HuH-7 (cell line): ENCODE measurements at places on chromosomes 1 and 21.
A peak's percentile ranks its signal among the peaks of the same experiment; 100 is the strongest.

- DNase-seq: no peak
Observed at GRCh38 chr1:84569216-84569615, 5.0 kb downstream of the CTBS start.

DNA sequence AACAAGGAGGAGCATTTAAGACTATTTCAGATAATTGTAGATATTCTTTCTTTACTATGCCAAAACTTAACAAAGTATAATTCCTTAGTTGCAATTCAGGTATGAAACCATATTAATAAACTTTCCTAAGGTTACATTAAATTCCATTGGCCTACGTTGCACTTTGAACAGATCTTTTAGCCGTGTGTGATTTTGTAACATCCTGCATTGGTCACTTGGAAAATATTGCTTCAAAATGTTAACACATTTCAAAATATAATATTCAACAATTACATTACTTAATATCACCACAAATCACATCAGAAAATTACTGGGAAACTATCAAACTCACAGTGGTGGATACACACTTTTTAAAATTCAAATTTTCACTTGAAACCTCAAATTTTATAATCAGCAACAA lies 20.2 kb downstream of the ETS2 start:
- DNase-seq: no peak

GRCh38 chr1:112522621-112523020 lies 13.9 kb downstream of the WNT2B start:
- DNase-seq: no peak

- peak; percentile 53 for DNase-seq
Observed at GRCh38 chr1:2393471-2393877, 1.8 kb downstream of the RER1 start.

- no peak for DNase-seq
Observed at GRCh38 chr1:110541906-110542395, 23.0 kb upstream of the KCNA10 start.

DNA sequence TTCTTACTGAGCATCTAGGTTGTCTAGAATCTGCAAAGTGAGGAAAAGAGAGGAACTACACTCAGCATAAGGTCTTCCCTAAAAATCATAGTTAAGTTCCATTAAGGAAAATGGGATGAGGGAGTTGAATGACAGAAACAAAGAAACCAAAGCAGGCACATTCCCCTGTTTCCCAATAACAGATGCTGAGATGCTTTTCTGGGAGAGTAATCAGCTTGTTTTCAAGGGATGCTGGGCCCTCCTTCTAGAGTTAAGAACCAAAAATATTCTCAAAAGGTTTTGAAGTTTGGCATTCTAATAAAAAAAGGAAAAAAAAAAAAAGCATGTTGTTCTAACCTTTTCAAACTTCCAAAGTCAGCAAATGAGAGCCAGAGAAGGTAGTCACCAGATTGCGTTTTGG lies 105.2 kb upstream of the ZNF648 start:
- DNase-seq: no peak

- no peak for DNase-seq
Observed at GRCh38 chr1:41498804-41499203, 14.3 kb upstream of the EDN2 start.

DNA sequence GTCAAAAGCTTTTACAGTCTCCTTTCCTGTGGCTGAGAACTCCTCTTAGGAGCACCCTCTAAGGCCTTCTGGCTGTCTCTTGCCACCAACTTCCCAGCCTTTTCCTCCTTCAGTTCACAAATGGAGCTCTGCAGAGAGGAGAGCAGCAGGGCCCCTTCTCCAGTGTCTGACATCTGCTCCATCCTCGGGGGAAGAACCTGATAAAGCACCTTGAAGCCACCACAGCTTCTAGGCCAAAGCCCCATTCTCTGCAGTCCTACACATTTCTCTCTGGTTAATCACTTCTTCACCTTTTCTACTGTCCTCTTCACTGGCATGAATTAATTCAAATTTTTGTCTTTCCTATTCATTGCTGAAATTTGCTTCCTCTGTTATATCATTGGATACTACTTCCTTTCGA lies 378.1 kb upstream of the POU3F1 start:
- no peak for DNase-seq

GRCh38 chr1:25772164-25772563 lies 27.8 kb upstream of the SELENON start:
- DNase-seq: no peak

GRCh38 chr1:40451238-40451585 lies 936 bp downstream of the ZFP69B start:
- no peak for DNase-seq

GRCh38 chr1:1431845-1432273 lies 3.6 kb upstream of the VWA1 start:
- peak; percentile 92 for DNase-seq

GRCh38 chr1:71080230-71080738 lies 551 bp downstream of the ZRANB2 start:
- DNase-seq: peak; percentile 6

GRCh38 chr1:34320053-34320669 lies 143.5 kb downstream of the C1orf94 start:
- no peak for DNase-seq

DNA sequence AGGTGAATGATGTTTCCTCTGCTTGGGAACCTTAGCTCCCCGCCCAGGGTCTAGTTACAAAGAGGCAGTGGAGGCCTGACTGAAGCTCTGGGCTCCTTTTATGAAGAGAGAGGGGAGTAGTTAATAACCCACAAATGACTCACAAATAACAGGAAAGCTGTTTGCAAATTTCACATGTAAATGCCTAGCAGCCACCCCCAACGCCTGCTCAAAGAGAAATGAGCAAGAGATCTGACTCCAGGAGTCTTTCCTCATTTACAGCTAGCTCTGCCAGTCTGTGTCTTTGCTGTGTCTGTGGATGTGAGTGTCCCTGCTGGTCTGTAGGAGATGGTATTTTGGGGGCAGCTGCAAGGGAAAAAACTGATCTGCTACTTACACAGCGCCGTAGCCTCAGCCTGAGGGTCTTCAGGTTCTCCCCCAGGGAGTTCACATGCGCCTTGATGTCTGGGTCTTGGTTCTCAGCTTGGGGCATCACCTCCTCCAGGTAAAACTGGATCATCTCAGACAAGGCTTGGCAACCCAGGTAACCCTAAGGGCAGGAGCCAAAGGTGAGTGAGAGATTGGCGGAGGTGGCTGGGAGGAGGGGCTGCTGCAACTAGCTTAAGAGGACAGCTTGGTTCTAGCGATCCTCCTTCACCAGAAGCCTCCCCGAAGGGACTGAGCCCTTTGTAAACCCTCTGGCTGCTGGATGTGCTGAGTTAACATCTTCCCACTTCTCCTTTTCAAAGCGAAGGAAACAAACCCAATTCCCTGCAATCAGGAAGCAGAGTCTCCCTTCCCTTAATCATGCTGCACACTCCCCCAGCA lies at the start of gene IL19:
TSS of gene IL19 (plus strand) at position 243 of the 807 bp plus-strand sequence. CDS start 65,890 bp downstream, outside the sequence.
- DNase-seq: no peak

- no peak for DNase-seq
Observed at GRCh38 chr1:218775501-218776021, 398.1 kb upstream of the LYPLAL1 start.

GRCh38 chr1:24566236-24566867 lies 10.5 kb downstream of the NCMAP start:
- no peak for DNase-seq

DNA sequence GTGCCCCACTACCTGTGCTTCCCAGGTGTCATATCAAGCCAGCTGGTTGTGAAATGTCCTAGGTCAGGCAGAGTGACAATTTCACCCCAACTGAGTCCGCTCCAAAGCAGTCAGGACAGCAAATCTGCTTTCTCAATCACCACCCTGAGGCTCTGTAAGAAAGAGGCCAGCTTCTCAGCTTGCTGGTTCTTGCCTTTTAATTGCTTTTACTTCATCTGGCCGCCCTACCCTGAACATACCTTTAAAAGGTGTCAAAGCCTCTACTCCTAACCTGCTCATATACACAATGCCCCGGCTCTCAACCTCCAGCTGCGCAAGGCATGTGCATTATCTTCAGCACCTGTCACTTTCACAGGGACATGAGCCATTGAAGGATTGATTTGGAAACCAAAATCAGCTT lies 581.6 kb downstream of the NPHP4 start:
- DNase-seq: no peak

DNA sequence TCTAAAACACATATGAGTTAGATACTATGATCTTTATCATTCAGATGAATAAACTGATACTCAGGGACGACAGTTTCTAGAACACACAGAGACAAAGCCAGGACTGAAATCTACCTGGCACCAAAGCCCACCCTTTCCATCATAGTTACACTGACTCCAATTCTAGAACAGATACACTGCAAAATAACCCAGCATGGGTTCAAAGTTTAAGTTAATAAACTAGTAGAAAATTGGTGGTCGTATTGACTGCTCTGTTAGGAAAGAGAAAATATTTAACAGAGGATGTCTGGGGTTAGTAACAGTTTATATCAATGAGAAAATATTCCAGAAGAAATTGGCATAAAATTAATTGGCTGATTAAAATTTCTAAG lies 60.8 kb upstream of the BCL9 start:
- DNase-seq: no peak

DNA sequence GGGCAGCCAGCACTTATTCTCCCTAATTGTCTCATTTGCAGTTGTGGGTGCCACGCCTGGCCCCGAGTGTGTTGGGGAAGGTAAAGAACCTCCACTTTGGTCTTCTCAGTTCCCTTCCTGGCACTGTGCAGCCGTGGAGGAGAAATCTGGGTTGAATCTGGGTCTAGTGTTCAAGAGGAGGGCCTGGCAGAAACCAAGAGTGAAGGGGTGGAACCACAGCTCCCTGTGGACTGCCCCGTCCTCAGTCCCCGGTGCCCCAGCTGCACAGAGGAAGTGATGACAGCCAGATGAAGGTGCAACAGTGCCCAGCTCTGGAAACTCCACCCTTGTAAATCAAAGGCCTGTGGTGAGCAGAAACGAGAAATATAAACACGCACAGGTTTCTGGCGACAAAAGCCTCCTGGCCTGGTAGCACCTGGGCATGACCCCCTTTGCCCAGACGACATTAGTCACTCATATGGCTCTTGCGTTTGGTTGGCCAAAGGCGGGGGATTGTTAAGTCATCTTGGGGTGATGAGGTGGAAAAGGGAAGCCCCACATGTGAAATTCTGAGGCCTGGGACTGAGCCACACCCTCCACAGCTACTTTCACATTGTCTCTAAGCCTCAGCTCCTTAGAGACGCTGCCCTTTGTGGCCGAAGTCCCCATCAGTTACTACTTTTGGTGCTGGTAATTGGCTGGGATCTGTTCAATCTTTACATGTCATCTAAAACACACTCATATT lies 4.2 kb upstream of the ECE1 start:
- DNase-seq: no peak

DNA sequence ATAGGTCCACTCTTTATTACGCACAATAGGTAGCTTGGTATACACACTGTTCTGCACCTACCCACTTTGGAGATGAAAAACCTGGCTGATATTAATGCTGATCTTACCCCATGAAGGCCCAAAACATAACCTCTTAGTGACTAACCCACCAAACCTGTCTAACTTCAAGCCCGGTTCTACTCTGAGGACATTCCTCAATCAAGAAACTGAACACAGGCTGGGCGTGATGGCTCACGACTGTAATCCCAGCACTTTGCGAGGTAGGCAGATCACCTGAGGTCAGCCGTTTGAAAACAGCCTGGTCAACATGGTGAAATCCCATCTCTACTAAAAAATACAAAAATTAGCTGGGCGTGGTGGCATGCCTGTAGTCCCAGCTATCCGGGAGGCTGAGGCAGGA lies 50.5 kb downstream of the EYA3 start:
- DNase-seq: no peak

DNA sequence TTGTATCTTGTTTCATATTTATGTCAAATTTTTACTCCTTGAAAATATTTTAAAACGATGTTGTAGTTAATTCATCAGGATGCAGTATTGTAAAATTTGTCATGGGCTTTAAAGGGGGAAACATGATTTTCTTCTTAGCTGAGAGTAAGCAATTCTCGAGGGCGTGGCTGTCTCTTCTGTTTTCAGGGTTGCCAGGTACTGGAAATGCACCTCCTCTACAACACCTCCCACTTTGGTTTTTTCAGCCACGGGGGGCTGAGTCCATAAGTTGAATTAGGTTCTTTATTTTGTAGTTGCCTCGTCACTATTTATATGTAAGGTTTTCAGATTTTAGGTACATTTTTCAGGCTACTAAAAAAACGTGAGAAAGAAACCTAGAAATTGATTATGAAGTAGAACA lies 64.0 kb downstream of the PRDM2 start:
- DNase-seq: no peak

- DNase-seq: no peak
Observed at GRCh38 chr1:91944087-91944486, 5.1 kb upstream of the BRDT start.

GRCh38 chr1:204630132-204630905 lies 55.2 kb downstream of the LRRN2 start:
- DNase-seq: no peak

GRCh38 chr1:5973771-5974170 lies 18.5 kb downstream of the NPHP4 start:
- no peak for DNase-seq

DNA sequence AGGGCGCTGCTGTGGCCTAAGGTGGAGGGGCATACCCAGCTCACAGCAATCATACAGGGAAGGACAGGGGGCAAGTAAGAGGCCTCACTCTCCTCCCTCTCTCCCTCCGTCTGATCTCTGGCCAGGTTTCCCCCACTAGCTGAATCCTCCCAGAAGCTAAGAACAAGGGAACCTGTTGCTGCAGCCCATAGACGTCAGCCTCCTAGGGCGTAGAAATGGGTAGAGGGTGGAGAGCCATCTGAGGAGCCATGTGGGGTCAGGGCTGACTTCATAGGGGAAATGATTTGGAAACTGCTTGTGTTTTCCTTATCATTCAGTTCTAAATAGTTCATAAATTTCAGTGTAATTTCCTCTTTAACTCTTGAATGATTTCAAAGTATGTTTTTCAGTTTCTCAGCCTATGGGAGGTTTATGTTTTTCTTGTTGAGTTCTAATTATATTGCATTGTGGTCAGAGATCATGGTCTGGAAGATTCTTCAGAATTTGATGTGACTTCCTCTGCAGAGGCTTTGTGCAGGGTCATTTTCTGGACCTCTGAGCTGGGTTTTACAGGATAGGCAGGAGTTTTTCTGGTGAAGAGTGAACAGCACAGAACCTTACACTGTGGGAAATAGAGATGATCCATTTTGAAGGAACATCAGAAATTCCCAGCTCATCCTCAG lies 2.3 kb upstream of the MOB3C start:
- DNase-seq: no peak

DNA sequence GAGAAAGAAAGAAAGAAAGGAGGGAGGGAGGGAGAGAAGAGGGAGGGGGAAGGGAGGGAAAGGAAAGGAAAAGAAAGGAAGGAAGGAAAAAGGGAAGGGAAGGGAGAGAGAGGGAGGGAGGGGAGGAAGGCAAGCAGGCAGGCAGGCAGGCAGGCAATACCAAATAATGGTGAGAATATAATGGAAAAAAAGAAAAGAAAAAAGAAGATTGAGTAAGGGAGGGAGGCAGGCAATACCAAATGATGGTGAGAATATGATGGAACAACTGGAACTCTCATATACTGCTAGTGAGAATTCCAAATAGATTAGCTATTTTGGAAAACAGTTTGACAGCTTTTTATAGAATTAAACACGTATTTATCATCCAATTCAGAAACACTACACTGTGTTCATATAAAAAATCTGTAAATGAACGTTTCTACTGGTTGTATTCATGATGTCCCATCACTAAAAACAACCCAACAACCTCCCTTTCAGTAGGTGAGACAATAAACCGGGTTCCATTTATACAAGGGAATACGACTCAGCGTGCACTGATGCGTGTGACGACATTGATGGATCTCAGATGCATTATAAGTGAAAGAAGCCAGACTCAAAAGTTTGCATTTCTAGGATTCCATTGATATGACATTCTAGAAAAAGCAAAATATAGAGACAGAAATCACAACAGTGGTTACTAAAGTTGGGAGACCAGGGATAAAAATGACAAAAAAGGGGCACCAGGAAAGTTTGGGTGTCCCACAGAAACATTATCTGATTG lies 226.4 kb downstream of the DSCAM start:
- no peak for DNase-seq

GRCh38 chr21:37045149-37045548 lies 27.7 kb downstream of the PIGP start:
- DNase-seq: no peak
